ENCODE measurements at places on chromosomes 1 and 21. TPM values are rescaled to one million over a fixed set of nuclear protein-coding genes. Genes with fewer than 3 reads are reported as not detected.

Gene MSH4
- total RNA-seq = not detected

Gene BRDT
- total RNA-seq = not detected

Gene ILDR2
- total RNA-seq = under 0.01 TPM

DNA sequence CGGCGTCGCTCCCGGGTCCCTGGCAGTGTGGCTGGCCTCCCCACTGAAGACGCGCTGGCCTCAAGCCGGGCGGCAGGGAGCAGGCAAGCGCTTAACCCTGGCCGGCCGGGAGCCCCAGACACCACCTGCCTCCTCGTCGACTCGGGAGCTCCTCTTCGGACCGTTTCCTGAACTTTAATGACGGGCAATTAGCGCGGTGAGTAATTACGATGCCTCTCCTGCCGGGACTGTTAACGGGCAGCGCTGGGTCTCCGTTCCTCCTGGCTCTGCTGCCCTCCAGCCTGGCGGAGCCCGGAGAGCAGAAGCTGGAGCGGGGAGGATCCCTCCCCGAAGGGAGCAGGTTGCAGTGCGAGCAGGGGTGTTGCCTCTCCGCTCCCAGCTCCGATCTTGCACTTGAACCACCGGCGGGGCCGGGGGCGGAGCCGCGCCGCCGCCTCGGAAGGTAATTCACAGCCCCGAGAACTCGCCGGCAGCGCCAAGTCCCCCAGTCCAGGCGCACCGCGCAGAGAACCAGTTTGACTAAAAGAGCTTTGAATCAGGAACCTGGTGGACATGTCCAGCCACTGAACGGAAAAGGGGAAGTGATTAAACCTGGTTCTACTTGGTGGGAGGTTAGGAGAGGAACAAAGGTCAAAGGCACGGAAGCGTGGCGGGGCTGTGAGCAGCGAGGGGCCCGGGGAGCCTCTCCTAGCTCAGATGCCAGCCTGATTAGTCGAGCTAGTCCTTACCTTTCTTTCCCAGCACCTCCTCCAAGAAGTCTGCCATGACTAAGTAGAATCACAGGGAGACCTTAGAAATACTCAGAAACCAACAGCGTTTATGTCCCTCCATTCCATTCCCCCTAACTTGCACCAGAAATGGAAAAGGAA lies 18.3 kb upstream of the PLEKHA6 start:
- peak; percentile 92 for DNase-seq

DNA sequence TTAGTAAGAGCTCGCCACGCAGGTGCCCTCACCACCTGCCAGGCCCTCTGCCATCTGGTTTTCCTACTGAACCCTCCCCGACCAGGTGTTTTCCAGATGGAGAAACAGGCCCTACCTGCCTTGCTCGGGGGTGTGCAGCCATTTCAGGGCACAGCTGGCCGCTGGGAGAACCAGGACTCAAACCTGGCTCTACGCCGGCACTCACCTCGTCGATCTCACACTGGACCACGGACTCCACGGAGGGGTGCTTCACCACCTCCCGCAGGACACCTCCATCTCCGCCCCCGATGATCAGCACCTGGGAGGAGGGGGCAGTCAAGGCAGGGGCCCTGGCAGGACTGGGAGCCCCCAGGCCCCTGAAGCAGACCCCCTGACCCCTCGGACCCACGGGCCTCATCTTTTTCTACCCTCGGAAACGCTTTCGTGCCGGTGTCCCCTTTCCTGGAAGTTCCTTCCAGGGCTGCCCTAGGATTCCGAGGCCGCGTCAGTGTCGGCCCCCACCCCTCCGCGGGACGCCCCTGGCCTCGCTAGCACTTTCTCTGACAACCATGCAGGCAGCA lies 1.1 kb downstream of the SRM start:
- DNase-seq = no peak

DNA sequence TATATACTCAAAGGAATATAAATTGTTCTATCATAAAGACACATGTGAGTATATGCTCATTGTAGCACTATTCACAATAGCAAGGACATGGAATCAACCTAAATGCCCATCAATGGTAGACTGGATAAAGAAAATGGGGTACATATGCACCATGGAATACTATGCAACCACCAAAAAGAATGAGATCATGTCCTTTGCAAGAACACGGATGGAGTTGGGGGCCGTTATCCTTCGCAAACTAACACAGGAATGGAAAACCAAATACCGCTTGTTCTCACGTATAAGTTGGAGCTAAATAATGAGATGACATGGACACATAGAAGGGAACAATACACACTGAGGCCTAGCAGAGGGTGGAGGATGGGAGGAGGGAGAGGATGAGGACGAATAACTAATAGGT lies 16.0 kb upstream of the SGIP1 start:
- DNase-seq = no peak

Data from upper lobe of left lung (tissue), 6 donors.